ENCODE measurements at places on chromosomes 6 and 20.

DNA sequence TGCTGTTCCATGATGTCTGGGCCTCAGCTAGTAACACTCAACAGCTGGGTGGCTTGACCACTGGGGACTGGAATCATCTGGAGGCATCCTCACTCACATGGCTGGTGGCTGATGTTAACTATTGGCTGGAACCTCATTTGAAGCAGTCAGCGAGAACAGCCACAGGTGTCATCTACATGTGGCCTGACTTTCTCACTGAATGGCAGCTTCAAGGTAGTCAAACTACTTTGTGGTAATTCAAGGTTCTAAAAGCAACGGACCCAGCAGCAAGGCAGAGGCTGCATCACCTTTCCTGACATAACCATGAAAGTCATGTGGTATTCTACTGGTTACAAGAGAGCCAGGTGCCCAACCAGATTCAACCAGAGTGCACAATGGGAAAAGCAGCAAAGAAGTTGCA, 115.9 kb upstream of the DST start:
- no peak for DNase-seq

- no peak for DNase-seq
These were observed 70.9 kb downstream of the SNX5 start for GRCh38 chr20:17897566-17898307.

- DNase-seq: no peak
These were observed 96.9 kb downstream of the MKKS start for GRCh38 chr20:10336959-10337729.

DNA sequence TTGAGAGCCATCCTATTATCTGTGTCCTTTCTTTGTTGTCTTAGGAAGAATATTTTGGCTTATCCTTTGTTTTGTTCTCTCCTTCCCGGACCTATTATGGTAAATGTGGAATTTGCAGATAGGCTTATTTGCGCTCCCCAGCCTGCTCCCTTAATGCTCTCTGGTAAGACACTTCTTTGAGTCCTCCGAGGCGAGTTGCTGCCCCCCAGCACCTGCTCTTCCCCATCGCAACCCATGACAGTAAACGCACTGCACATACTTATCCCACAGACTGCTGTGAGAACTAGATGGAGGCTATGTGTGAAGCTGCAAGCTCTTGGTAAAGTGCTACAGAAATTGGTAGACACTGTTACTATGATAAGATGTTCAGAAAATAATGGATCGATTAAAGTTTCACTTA, 47.0 kb upstream of the ESR1 start:
- DNase-seq: no peak

DNA sequence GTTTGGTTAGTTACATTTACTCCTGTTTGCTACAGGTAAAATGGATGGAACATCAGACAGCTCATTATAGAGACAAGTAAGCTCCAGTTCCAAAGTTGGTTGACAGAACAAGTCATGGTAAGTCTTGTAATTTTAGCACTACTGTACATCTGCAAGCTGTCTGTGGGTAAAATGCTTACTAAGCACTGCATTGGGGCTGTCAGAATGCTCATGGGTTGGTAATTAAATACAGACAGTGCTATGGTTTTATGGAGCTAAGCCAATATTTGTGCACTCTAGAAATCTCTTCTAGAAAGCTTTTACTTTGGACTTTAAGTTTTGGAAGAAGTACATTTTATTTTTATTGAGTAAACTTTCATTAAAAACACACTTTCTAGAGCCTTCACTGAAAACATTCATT, 419.2 kb upstream of the MMS22L start:
- no peak for DNase-seq

- no peak for DNase-seq
These were observed 135.3 kb upstream of the DEFB112 start for GRCh38 chr6:50185006-50185405.

DNA sequence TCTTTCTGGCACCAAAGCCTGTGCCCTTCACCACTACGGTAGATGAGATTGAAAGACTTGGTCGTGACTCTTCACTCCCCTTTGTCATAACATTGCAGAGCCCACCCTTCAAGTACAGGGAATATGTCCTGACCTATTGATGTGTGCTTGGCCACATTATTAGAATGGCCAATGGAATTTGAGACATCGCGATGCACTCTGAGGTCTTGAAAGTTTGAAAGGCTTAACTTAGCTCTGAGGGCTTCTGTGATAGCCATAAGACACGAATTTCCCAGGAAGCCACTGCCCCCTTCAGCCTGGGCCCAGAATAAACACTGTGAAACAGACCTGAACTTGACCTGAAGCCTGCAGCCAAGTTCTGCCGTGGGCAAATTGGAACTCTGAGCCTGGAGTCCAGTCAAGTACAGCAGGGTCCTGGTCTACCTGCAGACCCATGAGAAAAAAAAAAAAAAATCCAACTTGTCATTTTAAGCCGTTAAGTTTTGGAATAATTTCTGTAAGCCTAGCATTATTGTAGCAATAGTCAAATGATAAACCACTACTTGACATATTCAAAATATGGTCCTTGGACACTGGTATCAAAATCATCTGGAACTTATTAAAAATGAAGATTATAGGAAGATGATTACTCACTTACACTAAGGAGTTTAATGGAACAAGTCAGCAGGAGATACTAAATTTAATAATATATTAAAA, 36.9 kb upstream of the TRAF3IP2 start:
- DNase-seq: no peak

GRCh38 chr6:28525496-28526039, at the start of gene GPX5:
GPX5 (plus strand) TSS chr6:28525881; CDS start chr6:28526014, 133 bp downstream.
- no peak for DNase-seq

- DNase-seq: no peak
These were observed 801.6 kb downstream of the EPHA7 start for GRCh38 chr6:92617721-92618120.

GRCh38 chr6:24692415-24692814, 25.5 kb downstream of the ACOT13 start:
- DNase-seq: no peak

DNA sequence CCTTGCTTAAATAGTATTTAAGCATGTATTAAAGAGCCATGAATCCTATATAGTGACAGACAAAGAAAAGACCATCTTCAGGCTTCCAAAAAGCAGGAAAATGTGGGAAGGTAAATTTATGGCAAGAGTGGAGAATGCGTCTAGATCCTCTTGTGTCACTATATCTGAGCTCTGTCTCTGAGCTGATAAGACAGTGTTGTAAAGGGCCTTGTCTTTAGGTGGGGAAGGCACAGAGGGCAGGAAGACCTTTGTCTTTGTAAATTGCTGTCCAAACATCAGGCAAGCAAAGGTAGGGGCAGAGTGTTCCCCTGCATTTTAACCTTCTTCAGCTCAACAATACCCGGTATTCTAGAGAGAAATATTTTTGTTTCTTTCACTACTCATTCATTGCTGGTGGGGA, 33.9 kb upstream of the MBOAT1 start:
- DNase-seq: no peak

- no peak for DNase-seq
These were observed 4.1 kb upstream of the ENPP5 start for GRCh38 chr6:46174904-46175303.

- no peak for DNase-seq
These were observed 37.8 kb upstream of the IGF2R start for GRCh38 chr6:159931112-159931511.

DNA sequence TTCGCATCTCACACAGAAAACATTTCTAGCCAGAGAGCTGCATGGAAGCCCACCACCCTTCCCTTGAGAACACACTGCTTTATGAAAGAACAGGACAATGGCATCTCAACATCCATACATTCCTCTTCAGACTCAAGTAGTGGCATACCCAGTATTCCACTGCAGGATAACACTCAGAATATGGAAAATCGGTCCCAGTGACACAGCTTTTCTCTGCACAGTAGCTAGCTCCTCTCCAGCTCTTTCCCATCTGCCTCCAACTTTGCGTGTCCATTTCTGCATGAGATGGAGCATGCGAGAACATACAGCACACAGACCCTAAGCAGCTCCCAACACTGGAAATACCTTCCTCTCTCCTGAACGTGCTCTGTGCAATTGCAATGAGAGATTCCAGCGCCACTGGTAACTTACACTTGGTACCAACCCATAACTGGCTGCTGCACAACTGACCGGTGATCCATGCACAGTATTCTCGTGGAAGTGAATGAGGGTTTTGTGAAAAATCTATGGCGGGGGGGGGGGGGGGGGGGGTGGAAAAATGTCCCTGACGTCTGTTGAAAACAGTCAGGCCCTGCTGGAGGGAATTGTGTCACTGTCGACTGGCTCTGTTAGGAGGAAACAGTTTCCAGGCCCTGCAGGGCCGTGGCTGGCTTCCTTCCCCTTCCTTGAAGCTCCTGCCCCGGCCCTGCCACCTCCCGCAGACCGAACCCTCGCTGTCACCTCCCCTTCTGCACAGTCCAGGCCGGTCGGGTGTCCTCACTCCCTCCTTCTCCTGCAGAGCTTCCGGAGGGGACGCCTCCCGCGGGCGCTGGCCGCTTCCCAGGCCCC, 265.9 kb upstream of the QKI start:
- no peak for DNase-seq

DNA sequence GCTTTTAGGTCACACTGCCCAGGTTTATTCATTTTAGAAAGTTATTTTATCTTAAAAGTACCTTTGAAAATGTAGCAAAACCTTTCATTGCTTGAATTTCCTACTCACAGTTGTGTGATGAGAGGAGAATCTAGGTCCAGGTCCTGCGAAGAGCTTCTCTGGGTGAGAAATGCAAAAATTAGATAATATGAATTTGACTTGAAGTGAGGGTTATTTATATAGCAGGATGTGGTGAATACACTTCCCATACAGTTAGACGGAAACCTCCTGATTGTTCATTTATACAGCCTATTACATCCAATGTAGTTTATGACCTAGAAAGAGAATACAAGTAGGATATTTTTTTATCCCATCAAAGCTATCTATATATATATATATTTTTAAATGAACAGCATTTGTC, 30.5 kb downstream of the CDKAL1 start:
- DNase-seq: no peak

DNA sequence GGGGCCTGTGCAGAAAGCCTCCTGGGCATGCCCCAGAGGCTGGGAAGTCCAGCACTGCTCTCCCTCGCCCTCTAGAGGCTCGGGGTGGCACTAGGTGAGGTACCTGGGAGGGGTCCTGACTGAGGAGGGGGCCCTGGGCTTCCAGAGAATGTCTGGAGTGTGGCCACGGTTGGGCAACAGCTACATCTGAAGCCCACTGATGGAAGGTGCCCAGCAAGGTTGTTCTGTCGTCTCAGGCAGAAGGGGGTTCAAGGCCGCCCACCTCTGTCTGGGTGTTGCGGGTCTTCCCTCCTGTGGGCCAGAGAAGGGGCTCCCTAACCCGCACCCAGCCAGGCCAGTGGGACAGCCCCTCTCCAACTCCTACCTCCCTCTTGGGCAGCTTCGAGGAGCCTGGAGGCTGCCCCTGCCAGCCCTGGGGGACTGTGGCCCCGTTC, 11.4 kb upstream of the VEGFA start:
- DNase-seq: no peak

DNA sequence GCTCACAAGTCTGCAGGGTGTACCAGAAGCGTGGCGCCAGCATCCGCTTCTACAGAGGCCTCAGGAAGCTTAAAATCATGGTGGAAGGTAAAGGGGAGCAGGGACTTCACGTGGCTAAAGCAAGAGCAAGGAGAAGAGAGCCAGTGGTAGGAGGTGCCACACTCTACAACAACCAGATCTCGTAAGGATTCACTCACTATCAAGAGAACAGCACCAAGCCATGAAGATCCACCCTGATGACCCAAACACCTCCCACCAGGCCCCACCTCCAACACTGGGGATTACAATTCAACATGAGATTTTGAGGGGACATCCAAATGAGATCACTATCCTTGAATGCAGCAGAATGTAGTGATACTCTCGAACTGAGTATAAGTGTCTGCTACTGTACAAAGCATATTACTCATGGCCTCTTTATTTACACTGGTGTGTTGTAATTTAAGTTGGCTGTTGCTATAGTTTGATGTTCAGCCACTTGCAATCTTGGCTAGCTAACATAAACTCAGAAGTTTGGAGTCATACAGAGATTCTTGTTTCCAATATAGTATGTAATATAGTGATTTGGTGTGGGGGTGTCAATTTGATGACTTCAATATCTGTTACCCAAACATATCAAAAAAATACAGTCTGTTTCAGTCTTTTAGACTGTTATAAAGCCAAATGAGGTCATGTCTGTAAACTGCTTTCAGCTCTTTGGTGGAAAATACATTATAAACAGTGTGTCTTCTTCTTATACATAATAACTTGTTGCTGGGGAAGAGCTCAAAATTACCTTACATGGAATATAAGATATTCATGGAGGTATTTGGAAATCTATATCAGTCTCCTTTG, 39.4 kb upstream of the MYLIP start:
- no peak for DNase-seq

DNA sequence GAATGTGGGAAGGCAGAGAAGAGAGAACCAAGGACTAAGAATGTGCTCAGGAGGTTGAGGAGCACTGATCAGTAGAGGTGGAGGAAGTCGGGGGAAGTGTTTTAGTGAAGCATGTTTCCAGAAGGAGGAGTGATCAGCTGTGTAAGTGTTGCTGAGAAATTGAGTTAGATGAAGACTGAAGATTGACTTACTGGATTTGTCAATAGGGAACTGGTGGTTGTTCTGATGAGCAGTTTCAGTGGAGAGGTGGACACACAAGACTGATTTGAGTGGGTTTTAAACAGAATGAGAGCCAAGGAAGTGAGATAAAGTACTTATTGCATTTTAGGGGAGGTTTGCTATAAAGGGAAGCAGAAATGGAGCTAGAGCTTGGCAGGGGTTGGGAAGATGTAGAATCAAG, 182.6 kb downstream of the CDKAL1 start:
- DNase-seq: no peak

DNA sequence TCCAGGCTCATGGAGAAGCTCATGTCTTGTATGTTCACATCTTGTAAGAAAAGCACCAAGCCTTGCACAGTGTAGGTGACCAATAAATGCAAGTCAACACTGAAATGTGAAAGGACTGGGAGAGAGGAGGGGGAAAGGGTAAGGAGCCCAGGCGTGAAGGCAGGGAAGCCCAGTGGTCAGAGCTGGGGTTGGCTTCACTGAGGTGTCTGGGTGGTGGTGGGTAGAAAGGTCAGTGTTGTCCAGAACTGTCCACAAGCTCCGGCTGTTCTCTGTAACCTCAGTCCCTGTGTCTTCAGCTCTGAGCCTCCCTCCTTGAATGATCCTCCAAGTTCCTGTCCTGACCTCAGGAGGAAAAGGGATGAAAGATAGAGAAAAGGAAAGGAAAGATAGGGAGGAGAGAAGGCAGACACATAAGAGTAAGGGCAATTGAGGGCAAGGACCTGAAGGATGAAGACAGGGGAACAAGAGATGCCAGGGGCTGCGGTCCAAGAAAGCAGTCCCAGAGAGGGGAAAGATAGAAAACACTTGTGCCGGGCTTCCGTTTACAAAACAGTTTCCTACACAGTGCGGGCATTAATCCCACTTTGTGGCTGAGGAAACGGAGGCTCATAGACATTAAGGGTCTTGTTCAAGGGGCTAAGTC, 2.4 kb upstream of the TNXB start:
- no peak for DNase-seq

- DNase-seq: no peak
These were observed 142.3 kb downstream of the LY86 start for GRCh38 chr6:6730831-6731230.

- DNase-seq: no peak
These were observed 48.8 kb downstream of the BCAS1 start for GRCh38 chr20:54021446-54022235.

- DNase-seq: no peak
These were observed 152.1 kb upstream of the RIMS1 start for GRCh38 chr6:71733970-71734899.

GRCh38 chr6:9025228-9025627, 589.9 kb upstream of the SLC35B3 start:
- no peak for DNase-seq

GRCh38 chr20:35491823-35492222, 36.4 kb downstream of the CEP250 start:
- no peak for DNase-seq

- DNase-seq: no peak
These were observed 12.1 kb upstream of the TBXT start for GRCh38 chr6:166179704-166180103.
